ENCODE measurements at places on chromosomes 6 and 20.

GRCh38 chr6:149755300-149756260, 6.0 kb downstream of the PCMT1 start:
- no peak for DNase-seq

- DNase-seq = no peak
These were observed 57.6 kb upstream of the UNC93A start for GRCh38 chr6:167233490-167233889.

GRCh38 chr6:15585760-15586214, 77.0 kb downstream of the DTNBP1 start:
- no peak for DNase-seq

GRCh38 chr20:38303908-38304379, at the start of gene BPI:
Gene BPI, plus strand, starts transcription at chr20:38304156. Its CDS starts 68 bp downstream, at chr20:38304224.
- DNase-seq = no peak

GRCh38 chr20:18005170-18005989, 36.6 kb downstream of the MGME1 start:
- no peak for DNase-seq
